LoVo (cell line): ENCODE measurements at places on chromosomes 16 and 17.

DNA sequence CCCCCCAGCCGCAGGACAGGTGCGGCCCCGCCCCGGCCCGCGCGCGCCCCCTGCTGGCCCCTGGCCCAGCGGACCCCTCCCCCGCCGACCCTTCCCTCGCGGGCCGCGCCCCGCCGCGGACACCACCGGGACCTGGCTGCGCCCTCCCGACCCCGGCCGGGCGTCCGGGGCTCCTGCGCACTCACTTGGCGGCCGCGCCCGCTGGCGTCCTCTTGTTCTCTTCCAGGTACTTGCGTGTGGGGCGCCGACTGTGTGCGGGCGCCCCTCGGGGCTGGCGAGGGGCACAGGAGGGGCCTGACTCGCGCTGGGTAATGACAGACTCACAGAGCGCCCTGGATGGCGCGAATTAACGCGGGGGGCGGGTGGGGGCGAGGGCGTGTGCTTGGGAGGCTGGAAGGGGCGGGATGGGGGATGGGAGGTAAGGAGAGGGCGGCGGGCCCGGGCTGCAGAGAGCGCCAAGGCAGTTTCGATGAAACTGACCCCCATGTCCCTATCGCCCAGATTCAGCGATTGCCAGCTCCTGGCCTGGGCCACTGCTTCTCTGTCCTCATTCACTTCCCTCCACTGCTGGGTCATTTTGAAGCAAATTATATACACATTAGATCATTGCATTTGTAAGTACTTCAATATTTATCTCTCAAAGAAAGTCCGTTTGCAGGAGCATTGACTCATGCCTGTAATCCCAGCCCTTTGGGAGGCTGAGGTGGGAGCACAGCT lies 445 bp upstream of the DBNDD1 start:
- peak; percentile 67 for DNase-seq

GRCh38 chr17:52064791-52065211 lies 93.7 kb downstream of the CA10 start:
- no peak for DNase-seq

DNA sequence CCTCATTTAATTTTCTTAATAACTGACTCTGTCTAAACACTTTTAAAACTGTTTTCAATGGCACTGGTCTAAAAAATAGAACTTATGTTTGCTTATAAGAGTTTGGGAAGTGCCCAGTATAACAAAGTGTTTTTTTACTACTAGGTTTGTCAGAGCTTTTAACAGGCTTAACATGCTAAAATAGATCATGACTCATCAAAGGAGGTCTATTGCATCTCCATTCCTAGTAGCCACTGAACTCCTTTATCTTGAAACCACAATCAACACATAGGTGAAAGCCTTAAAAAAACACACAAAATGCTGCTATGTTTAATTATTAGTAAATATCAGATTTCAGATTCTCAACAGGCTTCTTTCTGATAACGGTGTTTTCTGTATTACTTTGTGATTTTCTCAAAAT lies 196.4 kb upstream of the KIF2B start:
- peak; percentile 16 for DNase-seq

- DNase-seq: peak; percentile 87
These were observed 5.6 kb downstream of the PNPO start for GRCh38 chr17:47946929-47947397.

DNA sequence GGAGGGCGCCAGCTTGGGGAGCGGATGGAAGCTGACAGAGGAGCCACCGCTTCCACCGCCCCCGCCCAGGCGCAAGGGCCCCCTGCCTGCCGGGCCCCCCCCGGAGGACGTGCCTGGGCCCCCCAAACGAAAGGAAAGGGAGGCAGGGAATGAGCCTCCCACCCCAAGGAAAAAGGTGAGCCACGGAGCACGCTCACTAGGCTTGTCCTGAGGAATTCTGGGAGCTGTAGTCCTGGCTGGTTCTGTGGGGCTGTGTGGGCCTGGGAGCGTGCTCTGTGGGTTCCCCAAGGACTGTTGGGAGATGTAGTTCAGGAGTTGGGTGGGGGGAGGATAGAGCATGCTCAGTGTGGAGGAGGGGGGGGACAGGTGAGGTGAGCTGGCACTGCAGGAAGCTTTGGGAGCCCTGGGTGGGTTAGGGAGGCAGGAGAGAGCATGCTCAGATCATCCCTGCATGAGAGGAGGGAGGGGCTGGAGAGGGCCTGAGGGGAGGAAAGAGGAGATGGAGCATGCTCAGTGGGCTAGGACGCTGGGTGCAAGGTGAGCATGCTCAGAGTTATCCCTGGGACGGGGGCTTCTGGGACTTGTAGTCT lies 4.5 kb downstream of the FBXL19 start:
- no peak for DNase-seq

- no peak for DNase-seq
These were observed 13.8 kb upstream of the SEZ6 start for GRCh38 chr17:29019475-29020181.

DNA sequence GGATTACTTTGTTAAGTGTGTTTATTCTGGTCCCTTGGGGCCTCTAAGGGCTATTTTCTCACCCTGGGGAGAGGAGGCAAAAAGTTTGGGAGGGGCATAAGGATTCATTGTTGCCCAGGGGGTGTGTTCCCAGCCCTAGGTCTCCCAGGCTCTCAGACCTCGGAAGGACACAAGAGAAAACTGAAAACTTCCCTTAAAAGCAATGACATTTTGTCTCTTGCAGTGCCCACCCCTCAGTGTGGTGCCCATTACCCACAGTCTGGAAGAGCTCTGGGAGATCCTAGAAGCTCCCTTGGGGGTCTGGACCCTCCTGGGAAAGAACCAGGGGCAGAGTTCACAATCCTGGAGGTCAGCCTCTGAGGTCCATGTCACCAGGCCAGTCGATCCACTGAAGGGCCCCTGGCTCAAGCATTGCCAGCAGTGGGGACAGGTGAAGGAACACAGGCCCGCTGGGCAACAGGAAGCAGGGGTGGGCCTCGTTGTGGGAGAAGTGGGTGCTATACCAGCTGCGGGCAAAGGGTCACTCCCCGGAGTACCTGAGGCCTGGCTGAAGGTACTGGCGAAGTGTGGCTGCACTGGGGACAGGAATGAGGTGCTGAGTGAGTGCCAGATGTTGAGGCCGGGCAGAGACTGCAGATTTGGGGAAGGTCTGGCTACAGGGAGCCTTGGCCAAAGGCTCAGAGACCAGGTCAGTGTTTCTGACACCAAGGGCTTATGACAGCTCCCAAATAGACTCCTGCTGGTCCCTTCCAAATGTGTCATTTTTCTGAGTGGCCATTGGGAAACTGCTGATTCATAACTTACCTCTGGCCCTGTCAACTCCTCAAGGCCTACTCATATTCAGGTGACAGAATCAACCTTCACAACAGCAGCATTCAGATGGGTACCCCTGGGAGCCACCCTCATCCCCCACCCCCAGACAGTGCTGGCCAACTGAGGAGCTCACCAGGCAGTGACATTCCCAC lies 4.6 kb upstream of the ZNF747 start:
- DNase-seq: no peak

DNA sequence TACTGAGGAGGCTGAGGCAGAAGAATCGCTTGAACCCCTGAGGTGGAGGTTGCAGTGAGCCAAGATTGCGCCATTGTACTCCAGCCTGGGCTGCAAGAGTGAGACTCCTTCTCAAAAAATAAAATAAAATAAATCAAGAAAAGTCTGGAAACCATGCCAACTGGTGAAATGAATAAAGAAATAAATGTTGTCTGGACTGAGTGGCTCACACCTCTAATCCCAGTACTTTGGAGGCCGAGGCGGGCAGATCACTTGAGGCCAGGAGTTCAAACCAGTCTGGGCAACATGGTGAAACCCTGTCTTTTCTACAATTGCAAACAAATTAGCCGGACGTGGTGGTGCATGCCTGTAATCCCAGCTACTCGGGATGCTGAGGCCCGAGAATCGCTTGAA lies 744 bp upstream of the LRRC37A3 start:
- DNase-seq: no peak

- DNase-seq: no peak
These were observed 200.3 kb downstream of the CYLD start for GRCh38 chr16:50942143-50942542.

DNA sequence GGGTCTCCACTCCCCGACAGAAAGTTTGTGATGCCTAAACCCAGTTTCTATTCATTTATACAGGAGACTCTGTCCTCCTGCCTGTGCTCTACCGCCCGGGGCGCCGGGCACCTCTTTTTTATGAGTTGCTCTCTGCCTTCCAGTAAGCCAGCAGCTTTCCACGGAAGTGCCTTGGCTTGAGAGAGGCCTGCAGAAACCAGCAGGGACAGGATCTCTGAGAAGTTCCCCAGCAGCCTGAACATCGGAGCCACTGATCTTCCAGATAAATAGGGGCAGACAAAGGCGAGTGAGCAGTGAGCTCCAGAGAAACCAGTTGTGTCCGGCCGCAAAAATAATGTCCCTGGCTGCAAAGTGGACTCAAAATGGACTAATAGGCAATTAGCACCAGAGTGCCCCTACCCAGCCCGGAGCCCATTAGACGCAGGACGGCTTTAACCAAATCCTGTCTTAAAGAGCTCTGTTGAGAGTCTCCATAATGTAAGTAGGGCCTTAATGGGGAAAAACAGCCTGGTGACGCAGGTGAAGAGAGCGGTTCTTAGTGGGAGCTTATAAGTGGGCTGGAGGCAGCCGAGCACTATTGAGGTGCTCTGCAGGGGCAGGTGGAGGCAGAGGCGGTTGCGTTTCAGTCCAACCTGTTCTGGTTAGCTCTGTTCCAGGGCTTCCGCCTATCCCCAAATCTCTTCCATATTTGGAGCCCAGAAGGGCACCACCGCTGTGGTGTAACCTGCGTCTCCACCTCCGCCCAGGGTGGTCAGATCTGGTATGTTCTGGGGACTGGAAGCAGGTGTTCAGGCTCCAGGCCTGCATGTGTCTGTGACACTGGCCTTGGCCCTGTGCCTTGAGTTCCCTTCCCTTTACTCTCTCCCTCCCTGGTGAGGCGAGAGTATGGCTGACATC lies 74.1 kb downstream of the NT5M start:
- no peak for DNase-seq

- no peak for DNase-seq
These were observed 17.5 kb downstream of the UBALD1 start for GRCh38 chr16:4597174-4597573.

DNA sequence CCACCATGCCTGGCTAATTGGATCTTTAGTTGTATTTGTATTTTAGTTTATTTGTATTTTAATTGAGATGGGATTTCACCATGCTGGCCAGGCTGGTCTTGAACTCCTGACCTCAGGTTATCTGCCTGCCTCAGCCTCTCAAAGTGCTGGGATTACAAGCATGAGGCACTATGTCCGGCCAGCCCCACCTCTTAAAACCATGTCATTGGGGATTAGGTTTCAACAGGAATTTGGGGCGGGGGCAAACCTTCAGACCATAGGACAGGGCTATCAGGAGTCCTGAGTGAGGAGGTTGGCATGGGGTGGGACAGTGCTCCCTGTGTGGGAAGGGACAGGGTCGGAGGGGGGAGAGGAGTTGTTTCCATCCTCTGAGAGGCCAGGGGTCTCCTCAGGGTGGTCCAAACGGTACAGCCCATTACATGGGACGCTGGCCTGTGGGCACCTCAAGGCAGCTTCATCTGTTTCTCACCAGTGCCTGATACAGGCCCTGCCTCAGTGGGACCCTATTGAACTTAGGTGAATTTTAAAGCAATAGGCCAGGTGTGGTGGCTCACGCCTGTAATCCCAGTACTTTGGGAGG lies 21.6 kb downstream of the GAA start:
- DNase-seq: no peak

DNA sequence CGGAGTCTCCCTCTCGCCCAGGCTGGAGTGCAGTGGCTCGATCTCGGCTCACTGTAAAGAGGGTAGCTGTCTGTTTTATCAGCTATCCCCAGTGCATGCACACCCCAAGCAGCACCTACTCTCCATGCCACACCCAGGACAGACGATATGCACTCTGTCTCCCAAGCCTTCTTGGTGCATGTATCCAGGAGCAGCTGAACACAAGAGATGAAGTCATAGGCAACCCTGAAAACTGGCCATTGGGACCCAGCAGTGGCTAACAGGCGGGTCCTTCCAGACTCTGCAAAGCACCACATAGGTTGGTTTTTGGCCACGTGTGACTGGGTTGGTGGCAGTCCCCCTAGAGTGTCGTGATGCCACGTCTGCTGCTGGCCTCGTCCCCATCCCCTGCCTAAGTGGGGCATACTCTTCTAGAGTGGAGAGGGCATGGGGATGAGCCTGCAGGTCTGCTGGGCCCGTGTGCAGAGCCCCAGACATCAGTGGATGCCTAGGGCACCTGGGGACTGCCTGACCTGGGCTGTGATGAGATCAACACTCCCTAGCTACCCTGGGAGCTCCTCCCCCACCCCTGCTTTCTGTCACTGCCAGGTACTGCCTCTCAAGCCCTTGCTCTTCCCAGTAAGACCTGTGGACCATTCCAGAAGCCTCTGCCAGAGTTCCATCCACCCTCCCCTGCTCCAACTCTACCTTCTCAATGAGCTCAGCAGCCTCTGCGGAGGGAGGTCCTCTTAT lies 9.3 kb downstream of the PDE6G start:
- no peak for DNase-seq

DNA sequence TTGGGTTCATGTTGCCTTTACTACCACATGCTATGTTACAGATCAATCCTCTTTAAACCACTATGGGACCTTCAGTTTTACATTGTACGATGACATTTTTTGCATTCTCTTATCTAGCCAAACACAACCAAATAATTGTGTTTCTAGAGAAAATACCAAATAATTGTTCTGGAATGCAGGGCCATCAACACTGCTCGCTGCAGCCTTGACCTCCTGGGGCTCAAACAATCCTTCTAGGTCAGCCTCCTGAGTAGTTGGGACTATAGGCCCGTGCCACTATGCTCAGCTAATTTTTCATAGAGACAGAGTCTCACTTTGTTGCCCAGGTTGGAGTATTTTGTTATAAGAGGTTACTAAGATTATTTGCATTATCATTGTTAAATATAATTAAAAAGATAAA lies 237.5 kb upstream of the PMFBP1 start:
- DNase-seq: no peak

- no peak for DNase-seq
These were observed 38.4 kb downstream of the TNFRSF13B start for GRCh38 chr17:16933317-16934132.

DNA sequence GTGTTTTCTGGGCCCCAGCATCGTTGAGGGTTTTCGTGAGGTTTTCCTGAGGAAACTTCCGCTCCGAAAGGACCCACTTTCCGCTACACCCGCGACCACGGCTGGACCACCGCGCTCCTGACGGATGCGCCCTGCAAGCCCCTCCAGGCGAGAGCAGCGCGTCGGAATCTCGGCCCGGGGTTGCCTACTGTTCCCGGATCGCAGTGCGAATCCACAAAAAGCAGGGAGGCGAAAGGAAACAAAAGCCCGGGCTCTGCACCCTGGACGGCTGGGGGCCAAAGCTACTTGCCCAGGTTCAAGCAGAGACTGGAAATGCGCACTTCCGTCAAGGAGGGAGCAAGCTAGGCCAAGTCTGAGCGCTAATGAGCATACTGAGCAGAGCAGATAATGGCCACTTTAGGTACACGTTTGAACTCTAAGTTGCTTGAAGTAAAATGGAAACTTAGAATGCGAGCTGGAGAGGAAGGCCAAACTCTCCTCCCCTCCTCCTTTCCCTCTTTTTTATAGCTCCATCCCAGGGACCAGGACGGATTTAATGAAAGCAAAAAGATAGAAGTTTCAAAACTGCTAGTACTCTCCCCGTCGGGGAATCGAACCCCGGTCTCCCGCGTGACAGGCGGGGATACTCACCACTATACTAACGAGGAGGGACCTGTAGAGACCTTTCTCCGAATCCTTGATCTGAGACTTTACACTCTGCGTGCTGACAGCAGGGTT lies 11.4 kb upstream of the AURKB start:
- peak; percentile 78 for DNase-seq

GRCh38 chr17:65449495-65449894 lies 112.0 kb downstream of the AXIN2 start:
- no peak for DNase-seq
